ENCODE measurements at places on chromosomes 11 and 22.

DNA sequence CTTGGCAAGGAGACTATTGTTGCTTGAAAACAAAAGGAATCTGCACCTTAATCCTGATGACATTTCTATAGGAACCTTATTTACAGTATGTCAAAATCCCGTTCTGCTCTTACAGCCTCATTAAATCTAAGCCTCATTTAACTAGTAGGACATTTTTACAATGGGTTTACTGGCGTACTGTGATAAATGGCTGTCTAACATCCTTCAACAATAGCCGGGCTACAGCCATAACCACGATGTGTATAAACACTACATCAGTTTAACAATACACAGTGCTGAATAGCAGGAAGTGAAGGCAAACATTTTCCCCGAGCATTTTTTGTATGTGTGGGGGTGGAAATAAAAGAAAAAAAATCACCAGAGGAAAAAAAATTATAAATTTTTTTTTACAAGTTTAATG lies 131.2 kb downstream of the ARL14EP start:
- no peak for DNase-seq

DNA sequence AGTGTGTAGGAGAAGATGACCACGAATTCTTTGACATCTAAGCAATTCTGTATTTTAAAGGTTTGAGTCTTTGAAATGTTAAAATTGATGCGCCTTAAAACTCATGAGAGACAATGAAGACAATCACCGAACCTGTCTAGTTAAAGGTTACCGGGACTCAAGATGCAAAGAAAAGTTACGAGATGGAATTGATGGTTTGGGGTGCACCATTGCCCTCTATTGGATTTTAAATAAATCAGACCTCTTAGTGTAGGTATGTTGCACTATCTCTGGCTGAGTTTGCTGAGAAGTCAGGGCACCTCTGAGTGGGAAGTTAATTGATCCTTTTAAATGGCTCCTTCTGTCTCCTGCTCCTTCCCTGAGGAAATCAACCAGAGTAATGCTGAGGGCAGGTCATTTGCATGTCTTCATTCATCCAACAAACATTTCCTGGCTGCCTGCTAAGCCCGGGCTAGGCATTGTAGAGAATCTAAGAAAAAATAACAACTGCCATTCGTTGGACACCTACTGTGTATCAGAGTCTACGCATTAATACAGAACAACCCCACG lies 19.4 kb upstream of the TMA7B start:
- DNase-seq: no peak

GRCh38 chr11:124482362-124483147 lies 37.1 kb upstream of the OR8B8 start:
- no peak for DNase-seq

DNA sequence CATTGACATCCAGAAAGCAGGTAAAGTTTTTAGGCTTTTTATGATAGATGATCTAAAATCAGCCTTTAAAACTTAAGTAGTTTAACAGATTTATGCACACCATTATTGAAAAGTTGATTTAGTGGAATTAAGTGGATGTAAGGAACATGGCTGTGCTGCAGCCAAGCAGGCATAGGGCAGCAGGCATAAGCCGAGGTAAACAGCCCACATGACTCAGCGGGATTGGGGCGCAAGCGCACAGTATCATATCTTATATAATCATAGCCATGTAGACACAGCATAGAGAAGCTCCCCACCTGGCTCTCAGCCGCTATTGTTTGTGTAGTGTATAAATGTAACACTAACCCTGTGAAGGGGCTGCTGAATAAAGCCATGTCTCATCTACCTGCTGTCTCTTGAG lies 157.5 kb downstream of the WNT11 start:
- DNase-seq: no peak
